DMS153 (cell line): ENCODE measurements at places on chromosomes 1 and 21.

GRCh38 chr21:45019076-45019886 lies 55.1 kb upstream of the ADARB1 start:
- no peak for DNase-seq

GRCh38 chr1:111290104-111290503 lies 547 bp upstream of the CHIA start:
- DNase-seq, result peak; percentile 11

- DNase-seq, result no peak
Measured at GRCh38 chr1:62676611-62677356, 11.4 kb downstream of the DOCK7 start.

DNA sequence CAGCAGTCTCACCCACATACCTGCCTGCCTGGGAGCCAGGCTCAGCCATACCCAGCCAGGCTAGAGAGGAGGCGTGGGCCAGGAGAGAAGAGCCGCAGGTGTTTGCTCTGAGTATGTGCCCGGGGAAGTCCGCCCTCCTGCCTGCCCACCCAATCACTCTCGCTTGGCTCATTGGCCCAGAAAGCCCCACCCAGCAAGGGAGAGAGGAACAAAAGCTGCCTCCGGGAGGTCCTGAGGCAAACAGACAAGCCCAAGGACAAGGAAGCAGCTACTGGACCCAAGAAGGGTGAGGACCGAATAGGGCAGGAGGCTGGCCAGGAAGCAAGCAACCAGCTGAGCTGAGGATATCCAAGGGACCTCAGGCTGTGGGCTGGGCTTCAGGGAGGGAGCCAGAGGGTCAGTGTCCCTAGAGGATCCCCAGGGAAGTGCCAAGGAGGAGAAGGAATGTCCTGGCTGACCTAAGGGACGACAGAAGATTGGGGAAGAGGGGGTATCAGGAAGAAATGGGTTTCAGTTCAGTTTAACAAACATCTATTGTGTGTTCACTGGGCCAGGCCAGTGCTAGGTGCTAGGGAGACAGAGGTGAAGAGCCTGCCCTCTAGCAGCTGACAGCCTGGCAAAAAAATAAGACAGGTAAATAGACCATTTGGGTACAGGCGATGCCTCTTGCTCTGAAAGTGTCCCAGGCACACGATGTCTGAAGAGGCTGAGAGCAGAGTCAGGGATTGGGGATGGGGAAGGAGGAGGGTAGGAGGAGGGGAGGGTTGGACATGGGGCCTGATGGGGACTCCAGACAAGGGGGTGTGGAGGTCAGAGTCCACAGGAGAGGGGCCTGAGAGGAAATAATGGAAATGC lies at the start of gene GJB4:
Gene GJB4 (plus strand): TSS at position 238 of the 855 bp plus-strand sequence. CDS start 1,515 bp downstream, outside the sequence.
- DNase-seq, result no peak

DNA sequence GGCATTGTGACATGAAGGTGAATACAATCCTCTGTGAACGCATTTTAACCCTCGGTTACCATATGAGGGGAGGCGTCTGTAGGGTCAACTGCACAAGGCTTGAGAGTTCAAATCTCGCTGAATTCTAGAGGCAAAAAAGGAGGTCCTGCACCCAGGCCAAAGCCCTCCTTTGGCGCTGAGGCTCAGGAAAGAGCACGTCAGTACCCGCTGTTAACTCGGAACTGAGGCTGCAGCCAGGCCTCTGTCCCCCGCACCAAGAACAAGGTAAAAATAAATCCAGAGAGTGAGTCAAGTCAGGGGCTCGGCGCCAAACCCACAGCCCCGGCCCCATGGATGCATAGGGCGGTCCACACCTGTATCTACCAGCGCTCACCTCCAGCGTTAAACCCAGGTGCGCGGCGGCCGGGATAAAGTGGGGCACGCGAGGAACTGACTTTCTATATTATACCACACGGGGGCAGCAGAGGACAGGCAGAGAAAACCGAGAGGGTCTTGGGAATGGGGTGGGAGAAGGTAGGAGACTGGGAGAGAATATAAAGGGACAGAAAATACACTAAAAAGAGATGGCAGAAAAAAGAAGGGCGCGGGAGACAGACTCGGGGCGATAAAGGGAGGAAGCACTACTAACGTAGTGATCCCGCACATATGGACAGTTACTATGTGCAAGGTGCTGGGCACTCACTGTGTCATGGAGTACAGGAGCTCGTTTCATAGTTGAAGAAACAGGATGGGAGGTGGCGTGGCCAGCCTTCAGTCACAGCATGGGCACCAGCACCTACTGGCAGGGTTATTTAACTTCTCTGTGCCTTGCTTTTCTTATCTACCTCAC lies 54.9 kb downstream of the DMRTA2 start:
- peak; percentile 10 for DNase-seq

DNA sequence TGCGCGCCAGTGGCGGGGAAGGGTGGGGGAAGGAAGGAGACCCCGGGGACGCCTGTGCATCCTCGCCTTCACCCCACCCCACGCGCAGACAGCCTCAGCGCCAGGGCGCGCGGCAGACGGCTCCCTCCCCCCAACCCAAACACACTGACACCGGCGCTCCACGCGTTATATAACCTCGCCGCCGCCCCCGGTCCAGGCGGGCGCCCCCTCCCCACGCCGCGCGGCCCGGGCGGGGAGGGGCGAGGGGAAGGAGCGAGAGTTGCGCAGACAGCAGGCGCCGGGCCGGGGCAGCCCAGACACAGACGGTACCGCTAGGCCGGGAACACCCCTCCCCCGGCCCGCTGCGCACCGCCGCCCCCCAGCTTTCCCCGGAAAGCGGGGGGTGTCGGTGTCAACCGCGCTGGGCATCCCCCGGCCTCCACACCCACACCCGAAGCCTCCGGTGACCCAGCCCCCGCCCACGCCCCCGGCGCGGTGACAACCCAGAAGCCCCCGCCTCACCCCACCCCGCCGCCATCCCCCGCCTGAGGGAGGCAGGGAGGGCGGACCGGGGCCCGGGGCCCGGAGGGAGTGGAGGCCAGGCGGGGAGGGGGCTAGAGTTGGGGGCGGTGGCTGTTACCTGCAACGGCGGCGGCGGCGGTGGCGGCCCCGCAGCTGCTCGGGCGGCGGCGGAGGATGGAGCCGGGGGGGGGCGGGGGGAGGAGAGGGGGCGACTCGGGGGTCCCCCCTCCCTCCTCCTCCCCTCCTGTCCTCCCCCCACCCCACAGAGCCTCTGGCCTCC lies 432 bp downstream of the AKT3 start:
- DNase-seq, result peak; percentile 49

DNA sequence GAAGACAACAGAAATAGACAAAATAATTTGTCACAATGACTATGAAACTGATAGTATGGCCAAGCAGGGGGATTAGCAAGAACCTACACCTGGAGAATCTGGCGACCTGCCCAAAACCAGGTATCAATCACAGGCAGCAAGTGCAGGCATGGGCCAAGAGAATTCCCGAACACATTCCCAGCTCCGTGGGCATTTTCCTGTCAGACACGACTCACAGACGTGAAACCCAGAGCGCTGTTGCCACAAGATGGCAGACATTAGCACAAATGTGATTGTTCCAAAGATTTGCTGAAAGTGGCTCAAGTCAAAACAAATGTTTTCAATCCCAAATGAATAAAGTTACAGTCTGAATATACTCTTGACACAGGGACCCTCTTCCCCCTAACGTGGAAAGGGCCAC lies 36.8 kb downstream of the HLCS start:
- no peak for DNase-seq

- DNase-seq, result no peak
Measured at GRCh38 chr1:185834371-185834905, 100.2 kb downstream of the HMCN1 start.

- no peak for DNase-seq
Measured at GRCh38 chr1:186869526-186870228, 40.9 kb downstream of the PLA2G4A start.

DNA sequence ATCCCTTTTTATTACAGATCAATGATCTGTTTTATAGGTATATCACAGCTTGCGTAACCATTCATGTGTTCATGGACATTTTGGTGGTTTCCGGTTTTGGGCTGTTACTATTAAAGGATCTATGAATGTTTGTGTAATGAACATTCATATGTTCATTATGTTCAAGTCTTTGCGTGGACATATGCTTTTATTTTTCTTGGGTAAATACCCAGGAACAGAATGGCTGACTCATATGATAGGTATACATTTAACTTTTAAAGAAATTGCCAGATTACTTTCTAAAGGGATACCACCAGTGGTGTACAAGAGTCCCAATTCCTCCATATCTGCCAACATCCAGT lies 73.7 kb downstream of the SPATA46 start:
- DNase-seq, result no peak

GRCh38 chr1:227742738-227743715 lies 7.8 kb downstream of the SNAP47 start:
- DNase-seq, result no peak

DNA sequence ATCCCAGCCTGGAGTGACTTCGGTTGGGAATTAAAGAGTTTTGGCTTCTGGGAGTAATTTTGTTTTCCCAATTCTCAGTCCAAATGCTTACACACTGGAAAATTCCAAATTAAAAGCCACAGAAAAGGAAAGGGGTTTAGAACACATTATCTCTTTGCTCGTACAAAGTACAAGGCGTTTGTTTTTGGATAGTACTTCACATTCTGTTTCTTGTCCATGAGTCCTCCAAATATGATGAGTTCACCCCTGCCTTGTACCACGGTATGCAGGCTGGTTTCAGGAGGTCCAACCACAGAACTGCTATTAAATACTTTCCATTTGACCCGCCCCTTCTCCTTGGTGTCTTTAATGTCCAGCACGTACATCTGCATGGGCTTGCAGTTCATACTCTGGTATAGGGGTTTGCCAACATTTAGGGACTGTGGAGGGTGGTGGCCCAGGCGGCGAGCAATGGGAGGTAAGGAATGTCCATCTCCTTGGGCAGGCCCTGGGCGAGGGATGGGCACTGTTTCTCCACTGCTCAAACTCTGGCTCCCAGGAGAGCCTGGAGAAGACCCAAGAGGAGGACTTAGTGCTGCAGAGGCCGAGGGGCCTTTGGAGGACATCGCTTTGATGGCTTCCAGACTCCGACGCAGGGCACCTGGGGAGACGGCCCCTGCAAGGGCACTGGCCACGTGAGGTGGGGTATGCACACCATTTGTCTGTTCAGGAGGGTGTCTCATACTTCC lies 13.7 kb upstream of the CPLANE2 start:
- DNase-seq, result no peak

DNA sequence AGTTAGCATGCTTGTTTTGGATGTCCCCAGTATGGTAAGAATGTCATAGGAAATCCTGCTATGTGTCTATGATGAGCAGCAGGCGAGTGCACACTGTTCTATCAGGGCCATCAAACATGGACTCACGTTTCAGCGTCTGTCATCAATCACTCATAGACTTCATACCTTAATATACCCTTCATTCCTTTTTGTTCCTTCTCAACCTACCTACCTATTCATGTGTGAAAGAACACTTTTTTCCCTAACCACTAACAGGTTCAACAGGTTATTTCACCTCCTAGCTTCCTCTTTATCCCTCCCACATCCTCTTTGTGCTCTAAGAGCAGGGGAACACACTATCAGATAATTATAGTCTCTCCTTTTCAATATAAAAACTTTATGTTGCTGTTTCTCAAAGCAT lies 300.6 kb downstream of the TM2D1 start:
- peak; percentile 88 for DNase-seq

DNA sequence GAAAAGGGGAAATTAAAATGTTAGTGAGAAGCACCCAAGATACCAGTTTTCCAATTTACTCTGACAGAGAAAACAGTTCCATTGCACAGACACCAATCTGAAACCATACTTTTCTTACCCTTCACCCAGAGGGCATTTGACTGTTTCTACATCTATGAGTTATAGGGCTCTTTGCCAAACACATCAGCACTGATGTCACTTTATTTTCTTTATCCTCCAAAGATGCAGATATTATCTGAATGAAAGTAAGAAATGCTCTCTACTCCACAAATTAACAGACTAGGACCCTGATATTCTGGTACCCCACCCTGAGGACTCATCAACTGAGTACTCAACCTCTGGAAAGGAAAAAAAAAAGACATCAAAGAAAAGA lies 24.2 kb upstream of the PEX19 start:
- DNase-seq, result no peak

GRCh38 chr1:84971957-84972356 lies 25.0 kb downstream of the MCOLN2 start:
- DNase-seq, result no peak

GRCh38 chr1:214022229-214022791 lies 34.5 kb downstream of the PROX1 start:
- peak; percentile 94 for DNase-seq

DNA sequence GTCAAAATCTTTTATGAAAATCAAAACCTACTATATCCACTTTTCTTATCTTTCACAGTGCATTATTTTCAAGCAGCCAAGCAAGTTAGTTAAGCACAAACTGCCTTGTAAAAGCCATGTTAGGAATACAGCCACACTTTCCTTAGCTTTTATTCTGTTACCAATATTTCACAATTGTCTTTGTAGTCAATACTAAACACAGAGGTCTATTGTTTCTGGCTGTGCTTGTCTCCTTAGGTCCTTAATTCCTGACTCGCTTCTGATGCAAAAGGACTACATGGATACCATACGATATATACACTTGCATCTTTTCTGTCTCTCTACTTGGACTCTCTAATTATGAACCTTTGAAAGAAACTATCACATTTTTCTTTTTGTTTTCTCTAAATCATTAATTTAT lies 331.8 kb downstream of the NEGR1 start:
- DNase-seq, result no peak

DNA sequence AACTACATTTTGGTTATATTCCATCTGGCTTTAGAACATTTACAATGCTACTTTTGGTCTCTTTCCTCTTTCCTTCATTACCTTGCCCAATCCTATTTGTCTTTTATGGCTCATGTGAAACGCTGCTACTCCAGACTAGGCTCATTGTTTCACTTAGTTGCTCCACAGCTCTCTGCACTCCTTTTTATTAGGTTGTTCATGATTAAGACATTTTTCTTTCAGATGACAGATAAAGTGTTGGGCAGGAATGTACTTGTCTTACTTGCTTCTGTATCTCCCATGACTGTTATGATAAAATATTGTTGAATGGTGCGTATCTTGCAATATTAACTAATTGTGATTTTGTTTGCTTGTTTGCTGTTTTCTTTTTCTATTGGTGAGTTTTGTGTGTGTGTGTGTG lies 1532.3 kb downstream of the KCNT2 start:
- DNase-seq, result no peak

GRCh38 chr1:180976732-180977357 lies 45.8 kb downstream of the STX6 start:
- no peak for DNase-seq

GRCh38 chr1:110829955-110830553 lies 42.9 kb upstream of the CD53 start:
- peak; percentile 4 for DNase-seq

DNA sequence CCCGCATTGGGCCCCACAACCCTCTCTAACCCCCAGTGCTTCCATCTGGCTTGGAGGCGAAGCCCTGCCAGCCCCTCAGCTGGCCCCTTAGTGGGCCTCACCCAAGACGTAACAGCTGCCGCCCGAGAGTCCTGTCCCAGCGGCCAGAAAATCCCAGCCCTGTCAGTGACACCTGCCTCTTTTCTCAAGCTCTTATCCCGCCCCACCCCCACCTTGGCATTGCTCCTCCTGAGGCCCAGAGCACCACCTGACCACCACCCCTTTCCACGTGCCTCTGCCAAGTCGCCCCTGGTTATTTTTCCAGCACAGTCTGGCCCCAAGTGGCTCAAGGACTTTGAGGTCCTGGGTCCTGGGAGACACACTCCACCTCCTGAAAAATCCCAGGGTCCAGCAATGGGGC lies 5.9 kb upstream of the CTRC start:
- DNase-seq, result no peak

- DNase-seq, result no peak
Measured at GRCh38 chr1:212219679-212220463, 65.3 kb upstream of the PPP2R5A start.

- DNase-seq, result no peak
Measured at GRCh38 chr21:42594616-42595282, 58.7 kb upstream of the PDE9A start.
